ENCODE measurements at places on chromosomes 5 and 9.
A peak's percentile ranks its signal among the peaks of the same experiment; 100 is the strongest.

DNA sequence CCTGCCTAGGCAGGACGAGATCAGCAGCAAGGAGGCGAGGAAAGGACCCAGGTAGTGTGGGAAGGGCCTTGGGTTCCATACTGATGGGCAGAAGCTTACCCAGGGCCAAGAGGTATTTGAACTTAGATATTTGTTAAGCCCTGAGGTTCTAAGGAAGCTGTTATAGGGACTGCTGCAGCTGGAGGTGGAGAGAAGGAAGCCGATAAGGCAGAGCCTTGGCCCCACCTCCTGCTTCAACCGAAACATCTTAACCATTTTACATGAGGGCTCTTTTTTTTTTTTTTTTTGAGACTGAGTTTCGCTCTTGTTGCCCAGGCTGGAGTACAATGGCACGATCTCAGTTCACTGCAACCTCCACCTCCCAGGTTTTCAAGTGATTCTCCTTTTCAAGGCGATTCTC is 8.6 kb upstream of the AQP3 start:
- no peak for DNase-seq

- DNase-seq, result no peak
Observed at GRCh38 chr9:120643061-120643460, 63.1 kb upstream of the CDK5RAP2 start.

DNA sequence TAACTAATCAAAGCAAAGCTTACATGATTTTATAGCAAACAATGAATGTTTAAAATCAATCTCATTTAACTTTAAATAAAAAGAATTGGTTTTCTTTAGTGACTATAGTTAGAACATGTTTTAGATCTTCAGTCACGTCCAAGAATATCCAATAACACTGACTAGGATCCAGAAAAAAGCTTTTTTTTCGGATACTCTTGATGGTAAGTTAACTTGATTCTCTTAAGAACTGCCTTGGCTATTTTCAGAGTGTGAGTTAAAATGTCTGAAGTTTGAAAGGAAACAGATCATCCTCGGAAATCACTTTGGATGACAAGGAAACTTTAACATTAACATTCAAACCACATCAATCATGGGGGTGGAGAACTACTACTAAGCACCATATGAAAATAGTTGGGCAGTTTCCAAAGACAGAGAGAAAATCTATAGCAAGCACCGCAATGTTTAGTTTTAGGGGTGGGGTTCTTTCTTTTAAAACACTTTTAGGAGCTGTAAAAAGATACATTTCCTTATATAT is 83.7 kb upstream of the SLC27A6 start:
- no peak for DNase-seq

- DNase-seq, result peak; percentile 45
Observed at GRCh38 chr9:116156621-116157314, 3.2 kb downstream of the PAPPA start.

All from pancreas (tissue), 10 donors.